ENCODE measurements at places on chromosomes 4 and X.
A peak's percentile ranks its signal among the peaks of the same experiment; 100 is the strongest.

DNA sequence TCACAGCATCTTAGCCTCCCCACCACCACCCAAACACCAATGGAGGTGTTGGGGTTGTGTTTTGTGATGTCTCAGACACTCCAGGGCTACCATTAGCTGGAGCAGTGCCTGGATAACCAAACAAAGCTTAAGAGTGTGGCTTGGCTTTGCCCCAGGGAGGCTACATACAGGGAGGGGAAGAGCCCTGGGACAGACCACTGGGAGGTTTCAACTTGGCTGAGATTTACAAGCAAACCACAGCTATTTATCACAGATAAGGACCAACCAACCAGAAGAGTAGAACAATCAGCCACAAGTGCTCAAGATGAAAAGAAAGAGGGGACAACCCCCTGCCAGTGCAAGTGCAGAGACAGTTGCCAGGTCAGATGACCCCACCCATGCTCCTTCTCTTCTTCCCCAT is 24.1 kb downstream of the SOX3 start:
- no peak for DNase-seq

GRCh38 chr4:159606835-159607234 is 504.0 kb downstream of the RAPGEF2 start:
- DNase-seq: no peak

DNA sequence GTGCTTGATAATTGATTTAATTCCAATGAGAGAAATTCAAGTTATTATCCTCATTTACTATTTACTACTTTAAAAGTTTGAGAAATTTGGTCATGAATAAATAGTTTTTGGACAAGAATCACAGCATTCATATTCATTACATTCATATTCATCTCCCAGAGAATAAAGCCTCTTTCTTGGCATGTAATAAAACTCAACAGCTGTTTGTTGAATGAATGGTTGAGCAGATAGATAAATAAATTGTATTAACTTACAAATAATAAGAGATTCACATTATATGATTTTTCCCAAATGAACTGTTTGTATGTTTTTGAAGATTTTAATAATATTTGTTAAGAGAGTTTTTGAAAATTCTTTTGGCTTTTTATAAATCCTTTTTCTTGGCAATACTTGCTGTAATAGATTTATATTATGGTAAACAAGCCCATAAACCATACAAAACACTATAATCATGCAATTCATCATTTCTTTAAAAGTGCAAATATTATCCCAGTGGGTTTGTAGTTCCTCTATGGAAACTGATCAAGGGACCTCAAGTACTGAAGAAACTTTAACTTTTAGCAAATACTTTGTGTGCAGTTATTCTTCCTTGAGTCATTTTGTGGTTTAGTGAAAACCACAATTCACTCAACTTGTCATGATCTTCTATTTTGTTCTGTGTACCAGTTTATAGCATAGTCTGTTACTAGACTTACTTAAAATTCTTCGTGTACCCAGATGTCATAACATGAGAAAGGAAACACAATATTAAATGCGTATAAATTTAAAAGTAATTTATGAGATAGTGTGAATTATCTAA is 371.8 kb downstream of the ADGRL3 start:
- no peak for DNase-seq

- no peak for DNase-seq
Measured at GRCh38 chr4:188145601-188146000, 6.4 kb downstream of the TRIML1 start.

- no peak for DNase-seq
Measured at GRCh38 chrX:149758068-149758714, 15.7 kb upstream of the HSFX1 start.

DNA sequence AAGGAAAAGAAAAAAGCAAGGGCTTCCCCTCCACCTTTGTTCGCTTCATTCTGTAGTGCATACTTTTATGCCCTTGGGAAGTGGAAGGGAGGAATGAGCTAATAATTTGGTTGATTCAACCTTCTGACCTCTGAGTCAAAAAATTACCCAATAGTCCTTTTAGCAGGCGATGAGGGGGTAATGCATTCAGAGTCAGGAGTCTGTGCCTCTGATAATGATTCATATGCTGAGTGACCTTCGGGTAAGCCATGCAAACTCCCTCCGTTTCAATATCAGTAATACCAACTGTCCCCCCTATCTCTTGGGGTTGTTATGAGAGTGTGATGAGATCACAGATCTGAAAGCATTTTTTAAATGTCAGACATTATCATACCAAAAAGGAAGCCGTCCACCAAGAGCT is 41.6 kb upstream of the ACSL4 start:
- peak; percentile 20 for DNase-seq

GRCh38 chr4:51923343-51923742 is 80.4 kb downstream of the DCUN1D4 start:
- no peak for DNase-seq

DNA sequence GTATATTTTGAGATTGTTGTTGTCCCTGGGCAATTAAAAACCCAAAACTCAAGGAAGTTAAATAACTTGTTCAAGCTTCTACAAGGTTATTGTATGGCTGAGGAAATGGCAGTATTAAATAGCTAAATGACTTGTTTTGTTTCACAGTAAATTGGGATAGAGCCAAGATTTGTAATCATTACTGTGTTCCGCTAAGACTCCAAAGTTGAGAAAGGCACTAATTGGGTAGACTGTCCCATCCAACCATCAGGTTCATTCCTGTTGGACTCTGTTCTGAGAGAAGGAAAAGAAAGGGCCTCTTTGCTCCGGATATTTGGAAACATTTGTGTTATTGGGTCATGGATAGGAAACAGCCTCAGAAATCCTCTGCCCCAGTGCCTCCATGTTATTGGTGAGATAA is 82.2 kb downstream of the DCLK2 start:
- no peak for DNase-seq

GRCh38 chr4:95107004-95107403 is 349.2 kb downstream of the BMPR1B start:
- DNase-seq: no peak
